ENCODE measurements at places on chromosomes 7 and 10.
A peak's percentile ranks its signal among the peaks of the same experiment; 100 is the strongest.

GRCh38 chr7:4066626-4067475 is 615.2 kb upstream of the FOXK1 start:
- no peak for DNase-seq

DNA sequence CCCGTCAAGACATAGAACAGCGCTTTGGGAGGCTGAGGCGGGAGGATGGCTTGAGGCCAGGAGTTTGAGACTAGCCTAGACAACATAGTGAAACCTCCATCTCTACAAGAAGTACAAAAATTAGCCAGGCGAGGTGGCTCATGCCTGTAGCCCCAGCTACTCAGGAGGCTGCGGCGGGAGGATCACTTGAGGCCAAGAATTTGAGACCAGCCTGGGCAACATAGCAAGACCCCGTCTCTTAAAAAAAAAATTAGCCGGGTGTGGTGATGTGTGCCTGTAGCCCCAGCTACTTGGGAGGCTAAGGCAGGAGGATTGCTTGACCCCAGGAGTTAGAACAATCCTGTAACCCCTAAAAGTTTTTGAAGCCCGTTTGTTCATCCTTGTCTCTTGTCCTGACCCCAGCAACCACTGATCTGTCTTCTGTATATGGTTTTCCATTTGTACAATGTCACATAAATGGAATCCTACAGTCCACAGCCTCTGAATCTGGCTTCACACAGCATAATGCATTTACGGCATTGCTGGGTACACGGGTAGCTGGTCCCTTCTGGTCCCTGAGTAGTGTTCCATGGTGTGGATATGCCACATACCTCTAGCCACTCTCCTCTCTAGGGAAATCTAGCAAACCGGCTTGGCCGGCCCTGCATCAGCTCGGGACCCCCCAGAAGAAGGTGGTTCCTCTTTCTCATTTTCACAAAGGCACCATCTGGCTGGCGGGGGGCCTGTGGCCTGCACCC is 8.4 kb downstream of the GTF2IRD1 start:
- no peak for DNase-seq

- DNase-seq: no peak
These were observed 265.1 kb downstream of the PRPF18 start for GRCh38 chr10:13851906-13852305.

DNA sequence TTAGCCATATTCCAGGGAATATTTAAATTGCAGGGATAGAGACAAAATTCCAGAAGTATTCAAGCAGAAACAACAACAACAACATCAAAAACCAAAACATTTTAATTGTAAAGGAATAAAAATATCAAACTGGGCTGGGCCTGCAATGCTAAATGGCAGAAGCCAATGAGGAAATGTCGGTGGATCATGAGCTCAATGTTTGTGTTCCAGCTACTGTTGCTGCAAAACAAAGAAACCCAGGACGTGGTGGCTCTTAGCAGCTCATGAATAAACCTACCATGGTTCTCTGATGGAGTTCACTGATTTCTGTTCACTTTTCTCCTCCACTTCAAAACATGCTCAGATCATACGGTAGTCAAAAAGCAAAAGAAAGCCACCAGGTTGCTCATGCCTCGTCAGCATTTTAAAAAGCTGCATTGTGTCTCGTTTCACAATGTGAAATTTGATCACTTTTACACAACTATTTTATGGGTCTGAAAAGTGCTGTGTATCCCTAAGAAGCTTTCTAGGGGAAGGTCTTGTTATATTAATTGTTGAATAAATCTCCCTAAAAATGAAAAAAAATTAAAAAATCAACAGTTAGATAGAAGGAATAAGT is 54.0 kb downstream of the ASNS start:
- DNase-seq: no peak

DNA sequence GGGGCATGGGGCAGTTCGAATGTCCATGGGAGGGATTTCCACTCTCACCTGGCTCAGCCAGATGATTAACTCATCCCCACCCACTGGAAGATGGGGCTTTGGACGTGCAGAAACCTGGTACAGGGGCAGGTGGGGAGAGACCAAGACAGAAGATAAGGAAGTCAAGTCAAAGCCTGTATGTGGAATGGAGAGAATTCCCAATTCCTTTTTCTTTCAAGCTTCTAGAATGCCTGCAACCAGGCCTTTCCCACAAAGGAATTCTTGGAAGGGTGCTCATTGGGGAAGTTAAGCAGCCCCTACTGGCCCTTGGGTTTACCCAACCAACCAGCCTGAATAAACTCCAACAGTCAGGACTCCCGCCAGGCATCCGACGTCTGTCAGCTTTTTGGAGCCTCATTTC is 39.1 kb downstream of the CCM2 start:
- DNase-seq: peak; percentile 62

Data from bronchial epithelial cell (primary cell).